ENCODE measurements at places on chromosomes 1 and 21.

DNA sequence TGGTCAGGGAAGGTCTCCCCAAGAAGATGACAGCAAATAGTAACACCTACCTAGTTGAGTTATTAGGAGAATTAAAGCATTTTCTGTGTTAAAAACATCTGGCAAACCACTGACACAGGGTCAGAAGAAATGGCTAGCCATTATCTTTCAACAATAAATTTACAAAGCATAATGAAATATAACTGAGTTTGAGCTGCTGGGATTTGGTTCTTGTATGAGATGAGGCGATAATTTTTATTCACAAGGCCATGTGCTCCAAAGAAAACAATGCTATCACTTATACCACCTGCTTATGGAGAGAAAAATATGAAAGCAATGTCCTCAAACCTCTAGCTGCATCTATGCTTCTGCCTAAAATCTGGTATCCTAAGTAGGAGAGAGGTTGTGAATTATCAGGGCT lies 202.3 kb downstream of the CRB1 start:
- DNase-seq: no peak

- no peak for DNase-seq
Measured at GRCh38 chr1:207978441-207978840, 67.5 kb upstream of the CD34 start.

- no peak for DNase-seq
Measured at GRCh38 chr1:206503591-206504362, 3.6 kb upstream of the RASSF5 start.

- no peak for DNase-seq
Measured at GRCh38 chr1:219173434-219173757, 282 bp upstream of the LYPLAL1 start.

DNA sequence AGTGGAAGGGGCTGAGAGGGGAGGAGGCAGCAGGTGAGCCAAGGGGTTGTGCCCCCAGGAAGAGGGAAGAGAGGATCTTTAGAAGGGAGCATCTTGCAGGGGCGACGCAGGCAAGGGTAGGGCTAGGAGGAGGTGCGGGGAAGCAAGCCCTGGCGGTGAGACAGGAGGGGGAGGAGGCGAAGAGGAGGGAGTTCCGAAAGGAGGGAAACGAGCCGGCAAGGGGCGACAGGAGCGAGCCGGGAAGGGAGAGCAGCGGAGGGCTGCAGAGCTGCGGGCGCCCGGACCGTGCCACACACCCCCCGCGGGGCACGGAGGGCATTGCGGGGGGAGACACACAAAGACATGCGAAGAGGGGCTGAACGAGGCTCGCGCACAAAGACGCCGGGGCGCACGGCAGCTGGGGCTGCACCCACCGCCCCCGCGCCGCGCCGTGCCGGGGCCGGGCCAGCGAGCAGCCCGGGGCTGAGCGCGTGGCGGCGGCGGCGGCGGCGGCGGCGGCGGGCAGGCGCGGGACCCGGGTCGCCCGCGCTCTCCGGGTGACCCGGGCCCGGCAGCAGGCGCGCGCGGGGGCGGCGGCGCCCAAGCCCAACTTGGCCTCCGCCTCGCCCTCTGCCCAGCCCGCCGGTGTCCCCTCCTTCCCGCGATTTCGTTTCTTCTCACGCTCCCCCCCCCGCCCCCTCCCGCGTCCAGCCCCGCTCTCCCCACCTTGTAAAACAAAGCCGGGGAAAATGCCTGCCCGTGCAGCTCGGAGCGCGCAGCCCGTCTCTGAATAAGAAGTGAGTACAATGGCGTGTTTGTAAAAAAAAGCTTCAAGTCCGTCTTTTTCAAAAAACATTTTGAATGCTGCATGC lies at the start of gene KCNK2:
KCNK2 (plus strand) TSS at position 206 of the 851 bp plus-strand sequence. CDS start 649 bp downstream, outside the sequence.
- no peak for DNase-seq

Data from NCI-H446 treated with DMSO at 0.1 percent for 48 hours (cell line).